NCI-H510A treated with DMSO at 0.1 percent for 48 hours (cell line): ENCODE measurements at places on chromosomes 2 and 18.

DNA sequence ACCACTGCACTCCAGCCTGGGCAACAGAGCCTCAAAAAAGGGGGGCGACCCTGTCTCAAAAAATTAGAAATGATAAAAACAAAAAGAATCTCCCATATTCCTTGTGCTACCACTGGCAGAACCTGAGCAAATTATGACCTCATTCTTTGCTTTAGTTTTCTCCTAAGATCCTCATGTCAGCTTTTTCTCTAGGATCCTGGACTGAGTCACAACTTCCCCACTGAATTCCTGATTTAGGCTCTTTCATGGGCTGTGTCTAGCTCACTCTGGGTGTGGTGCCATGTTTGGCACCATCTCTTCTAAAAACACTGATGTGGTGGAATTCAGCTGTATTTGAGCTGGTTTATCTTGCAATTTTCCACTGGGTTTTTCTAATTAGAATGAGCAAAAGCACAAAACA, 37.1 kb downstream of the EXOC6B start:
- DNase-seq, result no peak

- DNase-seq, result no peak
Measured at GRCh38 chr18:45412577-45412976, 202.7 kb upstream of the SLC14A2 start.

DNA sequence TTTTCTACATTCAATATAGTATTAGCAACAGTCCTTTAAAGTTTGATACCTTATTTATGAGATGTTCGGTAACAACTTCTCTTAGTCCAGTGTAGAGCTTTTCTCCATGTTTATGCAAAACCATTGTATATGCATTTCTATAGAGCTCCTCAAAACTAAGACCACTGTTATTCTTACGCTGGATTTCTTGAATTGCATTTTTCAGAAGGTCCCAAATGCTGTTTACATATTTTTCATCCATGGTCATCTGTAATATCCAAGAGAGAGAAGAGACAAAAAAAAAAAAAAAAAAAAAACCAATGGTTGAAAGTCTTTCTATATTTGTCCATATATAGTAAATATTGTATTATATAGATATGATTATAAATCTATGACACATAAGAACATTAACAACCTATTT, 27.6 kb downstream of the CUL3 start:
- no peak for DNase-seq

DNA sequence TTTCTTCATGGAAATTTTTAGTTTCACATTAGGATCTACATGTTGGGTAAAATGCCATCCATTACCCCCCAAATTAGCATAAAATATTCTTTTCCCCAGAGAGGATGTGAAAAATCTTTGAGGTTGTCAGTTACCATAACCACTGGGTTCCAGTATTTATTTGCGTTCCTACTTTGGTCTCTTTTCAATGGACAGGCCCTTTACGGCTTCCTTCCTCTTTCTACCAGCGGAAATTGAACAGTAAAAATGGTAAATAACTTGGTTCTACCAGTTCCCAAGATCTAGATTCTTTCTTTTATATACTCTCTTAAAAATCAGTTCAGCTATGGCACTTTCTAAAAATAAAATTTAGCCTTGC, 169.2 kb upstream of the APCDD1 start:
- no peak for DNase-seq

GRCh38 chr2:217404236-217404760, 544.4 kb upstream of the TNP1 start:
- no peak for DNase-seq

DNA sequence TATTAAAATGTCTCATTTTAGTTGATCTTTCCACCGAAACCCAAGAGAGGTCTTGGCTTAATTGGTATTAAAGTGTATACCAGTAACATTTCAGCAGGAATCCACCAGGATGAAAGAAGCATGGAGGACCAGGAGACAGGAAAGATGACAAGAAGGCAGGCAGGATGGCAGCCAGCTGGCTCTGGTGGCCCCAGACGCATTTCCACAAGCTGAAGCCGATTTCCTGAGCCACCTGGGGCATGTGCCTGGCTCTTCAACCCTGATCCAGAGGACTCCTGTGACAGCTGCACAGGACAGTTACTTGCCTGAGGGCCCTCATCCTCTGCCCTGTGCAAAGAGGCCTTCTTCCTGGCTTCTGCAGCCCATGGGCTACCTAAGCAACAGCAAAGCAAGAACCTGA, 56.9 kb upstream of the NFU1 start:
- DNase-seq, result no peak

- DNase-seq, result no peak
Measured at GRCh38 chr18:12291690-12292089, 16.4 kb upstream of the TUBB6 start.

- no peak for DNase-seq
Measured at GRCh38 chr2:47177043-47177565, 22.0 kb upstream of the STPG4 start.

DNA sequence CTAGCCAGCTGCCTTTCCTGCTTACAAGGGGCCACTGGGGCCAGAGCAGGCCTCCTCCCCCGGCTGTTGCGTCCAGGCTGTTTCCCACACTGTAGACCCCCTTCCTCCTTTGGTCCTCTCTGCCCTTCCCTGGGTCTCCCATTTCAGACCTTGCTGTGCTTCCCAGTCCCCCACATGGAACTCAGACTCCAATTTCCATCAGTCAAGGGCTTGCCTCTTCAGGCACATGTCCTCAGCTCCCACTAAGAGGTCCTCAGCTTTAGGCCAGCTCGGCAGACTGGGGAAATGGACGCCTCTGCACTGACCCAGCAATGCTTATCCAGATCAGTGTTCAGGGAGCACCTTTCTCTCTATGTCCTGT, 98.0 kb upstream of the BZW1 start:
- DNase-seq, result no peak

- no peak for DNase-seq
Measured at GRCh38 chr2:130259594-130259993, 61.4 kb upstream of the TUBA3E start.

GRCh38 chr2:38264396-38265221, 112.5 kb downstream of the ATL2 start:
- no peak for DNase-seq

DNA sequence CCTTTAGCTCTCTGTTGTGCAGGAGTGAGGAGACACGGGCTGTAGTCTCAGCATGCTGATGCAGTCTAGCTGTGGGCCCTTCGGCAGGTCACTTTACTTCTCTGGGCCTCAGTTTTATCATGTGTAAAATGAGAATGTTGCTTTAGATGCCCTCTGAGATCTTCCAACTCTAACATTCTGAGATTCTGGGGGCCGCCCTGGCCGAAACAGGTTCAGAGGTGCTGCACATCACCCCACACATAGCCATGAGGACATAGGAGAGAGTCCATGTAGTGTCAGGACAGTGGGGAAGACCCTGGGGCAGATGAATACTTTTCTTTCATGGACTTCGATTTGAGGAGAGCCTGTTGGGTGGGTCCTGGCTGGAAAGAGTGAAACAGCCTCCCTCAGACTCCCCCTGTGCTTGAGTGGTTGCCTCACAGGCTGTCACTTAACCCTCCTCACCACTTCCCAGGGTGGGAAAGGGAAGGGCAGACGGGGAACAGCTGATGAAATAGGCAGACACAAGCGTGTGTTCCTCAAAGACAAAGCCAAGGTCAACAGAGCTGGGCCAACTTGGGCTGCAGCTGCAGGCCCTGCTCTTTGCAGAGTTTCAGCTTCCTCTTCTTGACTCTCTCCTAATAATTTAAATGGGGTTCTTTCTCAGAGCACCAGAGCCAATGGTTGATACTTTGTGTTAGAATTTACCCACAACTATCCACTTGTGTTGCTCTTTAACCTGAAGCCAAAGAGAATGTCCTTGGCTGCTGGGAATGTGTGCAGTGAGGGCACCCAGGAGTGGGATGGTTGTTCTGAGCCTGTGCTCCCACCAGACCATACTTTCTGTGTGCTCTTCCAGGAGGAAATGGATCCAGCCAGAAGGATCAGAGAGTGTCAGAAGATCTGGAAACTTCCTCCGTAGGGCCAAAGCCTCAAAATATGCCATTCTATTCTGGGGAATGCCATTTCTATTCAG, 14.7 kb upstream of the MRPL33 start:
- no peak for DNase-seq

DNA sequence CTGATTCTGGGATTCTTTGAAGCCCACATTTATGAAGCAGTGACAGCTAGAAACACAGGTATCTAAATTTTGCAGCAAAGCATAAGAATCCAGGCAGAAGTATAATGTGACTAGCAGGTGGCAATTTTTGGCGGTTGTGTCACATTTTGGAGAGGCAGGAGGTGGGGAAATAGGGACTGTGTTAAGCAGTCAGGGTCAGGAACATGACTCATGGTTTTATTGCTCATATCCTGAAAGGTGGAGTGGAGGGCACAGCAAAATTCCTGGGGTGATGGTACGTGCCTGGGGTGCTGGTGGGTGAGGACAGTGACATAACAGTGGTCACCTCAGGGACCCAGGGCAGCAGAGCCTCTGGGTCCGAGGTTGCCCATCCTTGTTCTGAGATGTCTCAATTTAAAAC, 63.5 kb upstream of the TTN start:
- no peak for DNase-seq
